Posterior vena cava (tissue), 2 donors: ENCODE measurements at places on chromosomes 7 and 10. TPM values are rescaled to one million over a fixed set of nuclear protein-coding genes. Genes with fewer than 3 reads are reported as not detected.

DNA sequence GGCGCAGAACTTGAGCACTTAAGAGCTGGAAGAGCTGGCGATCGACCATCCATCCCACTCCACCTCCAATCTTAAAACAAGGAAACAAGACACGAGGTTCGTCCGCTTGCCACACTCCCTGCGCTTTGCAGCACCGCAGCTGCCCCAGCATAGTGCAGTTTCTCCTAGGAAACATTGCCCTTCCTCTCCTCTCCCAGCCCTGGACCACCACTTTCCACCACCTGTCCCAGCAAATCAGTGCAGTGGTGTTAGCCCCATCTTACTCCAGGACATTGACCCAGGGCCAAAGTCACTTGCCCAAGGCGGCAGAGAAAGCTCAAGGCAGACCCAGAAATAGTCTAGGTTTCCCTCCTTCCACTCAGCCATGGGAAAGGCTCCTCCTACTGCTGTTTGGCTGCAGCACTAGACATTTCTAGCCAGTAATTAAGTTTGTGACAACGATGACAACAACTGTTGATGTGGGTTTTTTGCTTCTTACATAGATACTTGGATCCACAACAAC lies 1.5 kb upstream of the PARD3 start:
- DNase-seq = no peak

The HOXA3 gene
- 9.3 TPM for total RNA-seq

The CFAP58 gene
- total RNA-seq = 0.46 TPM

GRCh38 chr7:112721366-112721765 lies 68.8 kb downstream of the TMEM168 start:
- DNase-seq = no peak
